T-cell (primary cell): ENCODE measurements at places on chromosomes 5 and 9.

GRCh38 chr5:2013301-2014057 lies 130.8 kb upstream of the IRX4 start:
- H3K4me1 ChIP-seq, result no peaks in the 10 kb centered on the region
- peaks cover 9% of the 10 kb centered on the region for H3K27me3 ChIP-seq
- no peak overlapping the region for H3K4me3 ChIP-seq

- H3K4me3 ChIP-seq, result no peak overlapping the region
- no peaks in the 10 kb centered on the region for H3K36me3 ChIP-seq
- no peak for DNase-seq
- no peak overlapping the region for H3K27ac ChIP-seq
Measured at GRCh38 chr5:19795218-19795617, 192.8 kb downstream of the CDH18 start.

DNA sequence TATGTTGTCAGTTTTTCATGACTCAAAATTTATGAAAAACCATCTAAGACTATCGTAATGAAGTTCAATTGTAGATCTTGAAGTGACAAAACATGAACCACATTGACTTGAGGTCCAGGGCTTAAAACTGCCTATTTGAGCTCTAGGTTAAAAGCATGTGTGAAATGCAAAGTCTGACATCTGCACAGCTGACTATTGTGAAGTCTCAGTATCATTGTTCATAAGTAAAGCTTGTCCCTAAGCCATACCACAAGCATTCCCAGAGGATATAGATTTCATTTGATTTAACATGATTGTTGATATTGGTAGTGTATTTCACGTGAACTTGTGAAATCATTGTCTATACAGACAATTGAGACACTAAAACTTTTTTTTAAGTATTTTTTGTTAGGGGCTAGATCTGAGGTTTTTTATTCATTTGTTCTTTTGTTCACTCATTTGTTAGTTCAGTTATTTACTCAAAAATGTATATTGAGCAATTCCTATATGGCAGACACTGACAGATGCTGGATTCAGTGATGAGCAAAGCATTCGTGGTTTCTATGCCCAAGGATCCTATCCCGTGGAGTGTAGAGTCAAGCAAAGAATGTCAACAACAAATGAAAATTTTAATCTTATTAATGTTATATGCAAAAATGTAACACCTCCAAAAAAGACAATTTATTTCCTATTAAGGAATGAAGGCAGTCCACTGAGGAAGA lies 485.2 kb downstream of the RAB3C start:
- H3K4me3 ChIP-seq, result no peak overlapping the region
- H3K27ac ChIP-seq, result no peak overlapping the region
- no peak for DNase-seq
- H3K4me1 ChIP-seq, result no peaks in the 10 kb centered on the region

DNA sequence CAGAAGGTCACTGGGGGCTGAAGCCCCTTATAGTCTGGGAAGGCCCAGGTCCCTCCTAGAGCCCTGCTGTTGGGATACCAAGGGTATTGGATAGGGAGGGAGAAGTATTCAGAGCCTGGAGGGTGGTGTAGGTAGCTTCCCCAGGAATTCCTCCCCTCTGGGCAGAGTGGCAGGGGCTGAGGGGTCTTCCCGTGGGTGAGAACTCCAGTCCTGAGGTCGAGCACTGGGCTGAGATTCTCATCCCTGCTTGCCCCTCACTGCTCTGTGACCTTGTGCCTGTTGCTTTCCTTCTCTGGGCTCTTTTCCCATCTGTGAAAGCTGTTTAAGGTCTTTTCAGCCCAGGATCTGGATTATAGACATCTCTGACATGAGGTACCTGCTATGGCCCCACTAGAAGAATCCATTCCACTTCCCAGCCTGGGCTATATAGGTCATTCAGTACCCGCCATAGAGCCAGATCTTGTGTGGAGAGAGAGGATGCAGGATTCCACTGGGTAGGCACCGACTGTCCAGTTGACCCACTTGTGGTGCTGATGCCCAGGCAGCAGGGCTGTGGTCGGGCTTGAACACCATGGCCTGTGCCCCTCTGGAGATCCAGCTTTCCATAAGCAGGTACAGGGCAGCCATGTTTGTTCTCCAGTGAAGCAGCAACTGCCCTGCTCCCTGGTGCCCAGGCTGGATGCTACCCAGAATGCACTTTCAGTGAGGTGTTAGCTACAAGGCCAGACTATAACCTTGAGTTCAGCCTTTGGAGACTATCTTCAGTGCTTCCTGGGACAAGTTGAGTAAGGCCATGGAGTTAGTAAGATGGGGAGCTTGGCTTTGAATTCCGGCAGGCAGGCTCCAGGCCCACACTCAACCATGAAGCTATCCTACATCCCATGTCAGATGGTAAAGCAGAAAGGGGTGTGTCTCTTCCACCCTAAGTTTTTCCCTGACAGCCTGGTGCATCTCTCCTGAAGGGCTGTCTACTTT lies 60.1 kb downstream of the AMBP start:
- H3K27me3 ChIP-seq, result no peaks in the 10 kb centered on the region
- H3K4me3 ChIP-seq, result no peak overlapping the region
- no peak overlapping the region for H3K27ac ChIP-seq
- no peaks in the 10 kb centered on the region for H3K4me1 ChIP-seq

DNA sequence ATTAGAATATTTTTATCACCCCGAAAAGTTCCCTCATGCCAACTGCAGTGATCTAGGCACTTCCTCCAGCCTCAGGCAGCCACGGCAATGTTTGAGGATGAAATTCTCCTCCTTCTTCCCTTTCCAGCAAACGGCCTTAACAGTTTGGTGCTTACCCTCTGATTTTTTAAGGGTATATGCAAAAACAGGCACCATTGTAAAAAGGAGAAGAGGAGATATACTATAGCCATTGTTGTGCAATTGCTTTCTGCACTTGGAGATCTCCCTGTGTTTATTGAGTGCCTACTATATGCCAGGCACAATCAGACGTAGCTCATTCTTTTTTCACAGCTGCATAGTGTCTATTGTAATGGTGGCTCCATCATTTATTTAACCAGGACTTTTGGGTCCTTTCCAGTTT lies 29.4 kb downstream of the GSN start:
- no peak overlapping the region for H3K4me3 ChIP-seq
- no peak overlapping the region for H3K27ac ChIP-seq
- H3K4me1 ChIP-seq, result peaks cover 9% of the 10 kb centered on the region
- no peak for DNase-seq
- no peaks in the 10 kb centered on the region for H3K27me3 ChIP-seq

DNA sequence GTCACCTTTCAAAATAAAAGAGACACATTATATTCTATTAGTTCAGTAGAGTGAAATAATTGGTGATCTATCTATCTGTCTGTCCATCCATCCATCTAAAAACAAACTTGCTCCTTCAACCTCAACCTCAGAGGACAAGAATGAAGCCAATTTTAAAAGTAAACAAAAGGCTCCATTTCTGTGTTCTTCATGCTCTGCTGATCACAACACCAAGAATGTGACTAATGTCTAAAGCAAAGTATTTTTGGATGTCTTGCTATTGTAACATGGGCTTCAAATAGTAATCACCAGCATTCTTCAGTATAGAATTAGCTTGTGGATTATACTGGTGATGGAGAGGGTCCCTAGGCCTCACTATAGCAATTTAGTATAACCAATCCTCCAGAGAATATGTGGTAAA lies 1304.4 kb downstream of the MAT2B start:
- no peaks in the 10 kb centered on the region for H3K36me3 ChIP-seq
- no peak overlapping the region for H3K27ac ChIP-seq
- H3K4me1 ChIP-seq, result no peaks in the 10 kb centered on the region
- no peak overlapping the region for H3K4me3 ChIP-seq

DNA sequence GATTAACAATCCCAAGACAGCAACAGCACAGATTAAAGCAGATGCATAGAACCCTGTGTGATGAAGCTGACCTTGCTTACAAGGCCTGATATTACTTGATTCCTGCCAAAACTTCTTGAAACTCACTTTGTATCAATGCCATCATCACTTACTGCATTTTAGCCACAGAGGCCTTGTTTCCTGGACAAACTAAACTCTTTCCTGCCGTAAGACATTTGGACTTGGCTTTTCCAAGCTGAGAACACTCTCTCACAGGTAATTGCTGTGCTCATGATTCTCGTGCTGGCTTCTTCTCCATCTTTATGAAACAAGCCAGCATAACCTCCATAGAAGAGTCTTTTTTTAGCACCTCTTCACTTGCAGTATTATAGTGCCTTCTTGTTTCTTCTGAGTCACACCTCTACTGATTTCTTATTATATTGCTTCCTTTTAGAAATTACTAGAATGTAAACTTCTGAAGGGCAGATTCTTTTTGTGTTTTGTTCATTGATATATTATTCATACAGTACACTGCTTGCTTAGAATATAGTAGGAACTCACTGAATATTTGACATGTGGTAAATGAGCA lies 456.5 kb upstream of the ZNF608 start:
- H3K36me3 ChIP-seq, result no peaks in the 10 kb centered on the region
- peaks cover 5% of the 10 kb centered on the region for H3K4me1 ChIP-seq
- no peak for DNase-seq
- no peaks in the 10 kb centered on the region for H3K27me3 ChIP-seq
- H3K27ac ChIP-seq, result no peak overlapping the region

DNA sequence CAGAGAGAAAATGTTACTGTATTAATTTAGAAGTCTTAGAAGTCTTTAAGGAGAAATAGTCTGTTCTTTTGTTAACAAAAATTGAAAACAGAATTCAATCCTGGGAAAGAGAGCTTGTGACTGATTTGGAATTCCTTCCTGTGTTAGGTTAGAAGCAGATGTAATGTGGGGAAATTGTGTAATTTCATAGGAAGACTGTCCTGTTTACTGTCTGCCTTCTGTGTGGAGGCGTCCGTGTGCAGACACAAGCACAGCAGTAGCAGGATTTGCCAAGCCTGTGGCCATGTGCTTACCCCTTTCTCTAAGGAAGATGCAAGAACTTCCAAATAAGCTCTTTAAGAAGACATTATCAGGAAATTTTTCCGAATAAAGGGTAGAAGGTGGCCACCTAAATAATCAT lies 36.7 kb upstream of the F2R start:
- peaks cover 4% of the 10 kb centered on the region for H3K36me3 ChIP-seq
- no peak overlapping the region for H3K27ac ChIP-seq
- H3K4me1 ChIP-seq, result no peaks in the 10 kb centered on the region
- no peak for DNase-seq
- no peaks in the 10 kb centered on the region for H3K27me3 ChIP-seq

- H3K4me1 ChIP-seq, result no peaks in the 10 kb centered on the region
- no peaks in the 10 kb centered on the region for H3K36me3 ChIP-seq
- H3K4me3 ChIP-seq, result no peak overlapping the region
- no peak for DNase-seq
Measured at GRCh38 chr5:143464723-143465490, 61.4 kb upstream of the NR3C1 start.

DNA sequence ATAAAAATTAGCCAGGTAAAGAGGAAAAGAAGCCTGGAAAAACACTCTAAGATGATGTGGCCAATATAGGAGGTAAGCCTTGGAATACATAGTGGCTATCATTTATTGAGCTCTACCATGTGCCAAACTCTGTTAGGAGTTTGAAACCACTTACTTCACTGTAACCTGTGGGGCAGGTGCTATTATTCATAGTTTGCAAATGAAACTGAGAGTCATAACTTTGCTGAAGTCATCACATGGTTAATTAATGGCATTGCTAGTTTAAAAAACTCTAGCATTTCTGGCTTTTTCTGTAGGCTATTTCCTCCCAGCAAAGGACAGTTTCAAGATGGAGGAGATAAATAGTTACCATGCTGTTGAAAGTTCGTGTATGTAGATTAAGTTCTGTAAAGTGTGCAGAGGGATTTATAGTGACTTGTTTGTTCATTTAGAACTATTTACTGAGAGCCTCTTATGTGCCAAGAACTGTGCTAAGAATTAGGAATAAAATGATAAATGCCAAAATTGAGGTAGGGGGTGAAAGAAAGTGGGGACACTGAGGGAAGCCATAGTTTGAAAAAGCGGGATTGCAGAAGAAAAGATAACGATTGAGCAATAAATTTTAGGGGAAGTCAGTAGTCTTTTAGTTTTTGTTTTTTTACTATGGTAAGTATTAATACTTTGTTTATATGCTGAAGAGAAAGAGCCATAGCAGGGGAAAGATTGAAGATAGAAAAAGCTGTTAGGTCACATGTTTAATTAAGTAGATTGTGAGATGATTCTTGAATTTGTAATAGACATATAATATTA lies 57.2 kb downstream of the WDR70 start:
- no peaks in the 10 kb centered on the region for H3K4me1 ChIP-seq
- H3K4me3 ChIP-seq, result no peak overlapping the region
- peaks cover 13% of the 10 kb centered on the region for H3K36me3 ChIP-seq
- no peak overlapping the region for H3K27ac ChIP-seq
- H3K27me3 ChIP-seq, result no peaks in the 10 kb centered on the region

DNA sequence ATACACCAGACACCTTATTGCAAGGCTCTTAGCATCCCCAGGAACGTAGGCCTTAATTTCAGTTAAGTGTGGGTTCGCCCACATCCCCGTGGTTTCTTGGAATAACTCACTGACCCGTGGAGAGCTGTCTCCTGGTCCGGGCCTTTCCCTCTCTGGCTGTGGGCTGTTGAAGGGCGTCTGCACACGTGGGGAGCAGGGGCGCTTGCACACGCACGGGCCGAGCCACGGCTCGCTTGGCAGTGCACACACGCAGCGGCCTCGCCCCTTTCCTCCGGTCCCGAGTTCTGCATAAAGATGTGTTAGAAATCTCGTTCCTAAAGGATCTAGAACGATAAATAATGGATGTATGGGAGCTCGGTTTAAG lies 141.9 kb downstream of the PBX3 start:
- H3K4me1 ChIP-seq, result peaks cover 10% of the 10 kb centered on the region
- no peaks in the 10 kb centered on the region for H3K36me3 ChIP-seq
- H3K27ac ChIP-seq, result no peak overlapping the region
- peaks cover 10% of the 10 kb centered on the region for H3K27me3 ChIP-seq
- DNase-seq, result no peak

GRCh38 chr9:116380496-116380995 lies 227.0 kb downstream of the PAPPA start:
- no peak overlapping the region for H3K27ac ChIP-seq
- H3K4me1 ChIP-seq, result no peaks in the 10 kb centered on the region
- DNase-seq, result no peak
- no peaks in the 10 kb centered on the region for H3K36me3 ChIP-seq

DNA sequence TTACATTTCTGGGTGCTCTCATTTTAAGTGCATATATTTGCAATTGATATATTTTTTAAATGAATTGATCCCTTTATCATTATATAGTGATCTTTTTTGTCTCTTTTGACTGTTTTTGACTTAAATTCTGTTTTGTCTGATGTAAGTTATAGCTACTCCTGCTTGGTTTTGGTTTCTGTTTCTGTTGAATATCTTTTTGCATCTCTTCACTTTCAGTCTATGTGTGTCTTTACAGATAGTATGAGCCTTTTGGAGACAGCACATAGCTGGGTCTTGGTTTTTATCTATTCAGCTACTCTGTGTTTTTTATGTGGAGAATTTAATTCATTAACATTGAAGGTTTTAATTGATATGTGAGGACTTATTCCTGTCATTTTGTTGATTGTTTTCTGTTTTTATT lies 311.3 kb downstream of the SPATA31D1 start:
- H3K36me3 ChIP-seq, result no peaks in the 10 kb centered on the region
- H3K27ac ChIP-seq, result no peak overlapping the region
- no peaks in the 10 kb centered on the region for H3K4me1 ChIP-seq
- no peak overlapping the region for H3K4me3 ChIP-seq
- no peaks in the 10 kb centered on the region for H3K27me3 ChIP-seq

GRCh38 chr5:132444841-132445639 lies 45.5 kb downstream of the IRF1 start:
- no peak for DNase-seq
- H3K27ac ChIP-seq, result peak overlapping the region; percentile 26
- H3K4me1 ChIP-seq, result peaks cover 82% of the 10 kb centered on the region
- no peak overlapping the region for H3K4me3 ChIP-seq
- H3K36me3 ChIP-seq, result peaks cover 3% of the 10 kb centered on the region

- H3K4me3 ChIP-seq, result no peak overlapping the region
- no peak for DNase-seq
- H3K36me3 ChIP-seq, result no peaks in the 10 kb centered on the region
- H3K4me1 ChIP-seq, result no peaks in the 10 kb centered on the region
- H3K27ac ChIP-seq, result no peak overlapping the region
Measured at GRCh38 chr9:14554886-14555285, 138.3 kb downstream of the ZDHHC21 start.
